ENCODE measurements at places on chromosomes 16 and 17.
A peak's percentile ranks its signal among the peaks of the same experiment; 100 is the strongest.

- no peak for DNase-seq
These were observed 364.0 kb downstream of the NPIPA8 start for GRCh38 chr16:17972460-17972943.

- DNase-seq = peak; percentile 11
These were observed at the start of gene ADGRG1 for GRCh38 chr16:57628008-57628781. Gene ADGRG1, plus strand, starts transcription at chr16:57628630. Its CDS starts 21,658 bp downstream, at chr16:57650288.

DNA sequence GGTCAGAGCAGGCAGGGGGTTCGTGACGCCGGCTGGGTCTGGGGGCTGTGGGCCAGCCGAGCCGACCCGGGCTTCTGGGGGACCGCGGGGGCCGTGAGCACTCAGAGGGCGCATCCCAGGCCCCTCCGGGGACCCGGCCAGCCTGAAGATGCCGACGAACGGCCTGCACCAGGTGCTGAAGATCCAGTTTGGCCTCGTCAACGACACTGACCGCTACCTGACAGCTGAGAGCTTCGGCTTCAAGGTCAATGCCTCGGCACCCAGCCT, 140 bp downstream of the FSCN2 start:
- no peak for DNase-seq

DNA sequence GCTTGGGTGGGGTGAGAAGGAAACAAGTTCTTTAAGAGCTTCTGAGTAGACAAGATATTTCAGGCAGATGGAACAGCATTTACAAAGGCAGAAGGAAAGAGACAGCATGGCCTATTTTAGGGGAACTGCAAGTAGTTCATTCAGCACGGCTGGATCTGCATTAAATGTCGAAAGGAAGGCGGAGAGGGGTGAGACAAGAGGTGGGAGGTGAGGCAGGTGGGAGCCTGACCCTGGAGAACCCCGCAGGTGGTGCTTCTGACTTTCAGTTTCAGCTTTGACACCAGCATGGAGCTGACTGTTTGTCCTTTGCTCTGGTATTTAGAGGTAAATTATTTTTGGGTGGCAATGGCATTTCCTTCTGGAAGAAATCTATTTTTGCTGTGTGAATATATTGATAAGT, 194.8 kb downstream of the HS3ST4 start:
- DNase-seq = no peak

DNA sequence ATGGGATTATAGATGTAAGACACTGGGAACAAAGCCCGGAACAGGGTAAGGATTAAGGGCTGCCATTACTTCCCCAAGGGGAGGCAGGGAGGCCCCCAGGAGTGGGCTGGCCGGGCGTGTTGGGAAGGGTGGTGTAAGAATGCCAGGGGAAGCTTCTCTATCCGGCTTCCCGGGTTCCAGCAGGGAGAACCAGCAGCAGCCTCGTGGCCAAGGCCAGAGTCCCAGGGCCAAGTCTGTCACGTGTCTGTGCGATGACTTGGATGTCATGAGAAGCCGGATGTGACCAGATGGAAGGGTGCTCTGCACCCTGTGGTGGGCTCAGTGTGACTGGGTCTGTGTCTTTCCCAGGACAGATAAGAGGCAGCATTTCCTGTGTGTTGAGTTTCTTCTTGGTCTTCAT, 52.1 kb downstream of the SCNN1B start:
- DNase-seq = no peak

DNA sequence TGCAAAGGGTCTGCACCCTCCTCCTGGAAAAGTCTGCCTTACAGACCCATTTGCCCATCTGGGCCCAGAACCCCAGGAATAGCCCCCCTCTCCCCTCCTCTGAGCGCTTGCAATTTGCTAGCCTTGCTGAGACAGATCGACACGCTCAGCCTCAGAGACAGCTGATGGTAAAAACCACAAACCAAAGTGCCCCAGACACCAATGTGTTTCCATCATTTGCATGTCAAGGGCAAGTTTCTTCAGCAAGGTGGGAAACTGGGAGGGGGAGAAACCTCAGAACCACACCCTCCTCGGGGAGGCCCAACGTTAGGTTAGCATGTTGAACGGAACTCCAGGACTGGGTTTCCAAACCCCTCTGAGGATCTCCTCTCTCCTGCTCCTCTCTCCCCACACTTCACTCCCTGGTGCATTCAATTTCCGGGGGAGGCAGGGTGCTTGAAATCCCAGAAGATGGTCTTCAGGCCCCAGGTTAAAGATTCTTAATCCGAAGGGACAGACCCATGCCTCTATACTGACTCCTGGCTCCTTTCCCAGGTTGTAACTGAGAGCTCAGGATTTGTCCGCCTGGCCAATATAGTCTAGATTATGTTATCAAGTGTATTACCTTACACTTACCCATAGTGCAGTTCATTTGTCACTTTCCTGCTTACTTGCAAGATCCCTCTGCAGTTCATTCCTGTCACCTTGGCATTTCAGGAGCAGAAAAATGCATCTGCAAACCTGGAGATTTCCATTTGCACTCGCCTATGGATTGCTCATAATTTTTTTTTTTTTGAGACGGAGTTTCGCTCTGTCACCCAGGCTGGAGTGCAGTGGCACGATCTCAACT, 1.3 kb upstream of the CUEDC1 start:
- no peak for DNase-seq

GRCh38 chr17:57671667-57672632, 73.1 kb downstream of the CCDC182 start:
- peak; percentile 53 for DNase-seq

DNA sequence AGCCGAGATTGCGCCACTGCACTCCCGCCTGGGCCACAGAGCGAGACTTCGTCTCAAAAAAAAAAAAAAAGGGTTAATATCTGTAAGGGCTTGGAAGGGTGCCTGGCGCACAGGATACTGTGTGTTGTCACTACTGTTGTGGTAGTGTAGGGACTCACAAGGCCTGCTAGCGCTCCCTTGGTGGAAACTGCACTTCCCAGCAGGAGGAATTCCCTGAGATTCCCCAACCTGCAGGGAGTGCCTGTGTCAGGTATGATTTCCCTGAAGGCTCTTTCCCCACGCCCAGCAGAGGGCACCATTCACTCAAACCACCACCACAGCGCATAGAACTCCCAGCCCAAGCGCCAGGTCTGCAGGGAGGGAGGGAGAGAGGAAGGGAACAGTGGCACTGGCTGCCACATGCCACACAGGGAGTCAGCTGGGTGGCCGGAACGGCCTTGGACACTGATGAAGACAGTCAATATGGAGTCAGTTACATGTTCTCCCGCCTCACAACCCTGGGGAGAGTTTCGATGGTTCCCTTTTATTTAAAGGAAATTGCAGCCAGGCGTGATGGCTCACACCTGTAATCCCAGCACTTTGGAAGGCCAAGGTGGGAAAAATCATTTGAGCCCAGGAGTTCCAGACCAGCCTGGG, 32.7 kb upstream of the CDH1 start:
- peak; percentile 30 for DNase-seq

GRCh38 chr17:8110907-8111306, 7.4 kb downstream of the ALOXE3 start:
- no peak for DNase-seq

- DNase-seq = no peak
These were observed 75.1 kb downstream of the ZNF778 start for GRCh38 chr16:89292443-89293078.

GRCh38 chr17:48051283-48051682, 3.1 kb downstream of the NFE2L1 start:
- DNase-seq = no peak

DNA sequence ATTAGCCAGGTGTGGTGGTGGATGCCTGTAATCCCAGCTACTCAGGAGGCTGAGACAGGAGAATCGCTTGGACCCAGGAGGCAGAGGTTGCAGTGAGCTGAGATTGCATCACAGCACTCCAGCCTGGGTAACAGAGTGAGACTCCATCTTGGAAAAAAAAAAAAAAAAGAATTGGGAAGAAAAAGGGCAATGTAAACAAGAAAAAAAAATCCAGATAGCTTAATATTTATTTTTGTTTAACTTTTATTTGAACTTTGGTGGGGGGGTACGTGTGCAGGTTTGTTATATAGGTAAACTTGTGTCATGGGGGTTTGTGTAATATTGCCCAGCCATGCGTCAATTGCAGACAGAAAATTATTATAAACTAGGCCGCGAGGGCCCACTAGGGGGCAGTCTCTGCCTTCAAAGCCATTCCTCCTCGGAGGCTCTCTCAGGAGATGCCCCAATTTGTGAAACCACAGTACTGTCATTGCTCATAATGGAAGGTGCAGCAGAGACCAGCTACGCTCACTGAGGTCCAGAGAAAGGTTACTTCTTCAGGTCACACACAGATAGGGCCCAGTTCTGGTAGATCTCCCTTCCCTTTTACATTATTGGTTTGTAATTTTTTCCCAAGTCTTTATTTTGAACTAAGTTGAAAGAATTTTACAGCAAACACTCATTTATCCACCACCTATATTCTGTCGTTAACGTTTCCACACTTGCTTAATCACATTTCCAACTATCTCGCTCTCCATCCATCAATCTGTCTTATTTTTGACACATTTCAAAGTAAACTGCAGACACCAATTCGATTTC, 206.2 kb downstream of the PRKCB start:
- DNase-seq = peak; percentile 63

DNA sequence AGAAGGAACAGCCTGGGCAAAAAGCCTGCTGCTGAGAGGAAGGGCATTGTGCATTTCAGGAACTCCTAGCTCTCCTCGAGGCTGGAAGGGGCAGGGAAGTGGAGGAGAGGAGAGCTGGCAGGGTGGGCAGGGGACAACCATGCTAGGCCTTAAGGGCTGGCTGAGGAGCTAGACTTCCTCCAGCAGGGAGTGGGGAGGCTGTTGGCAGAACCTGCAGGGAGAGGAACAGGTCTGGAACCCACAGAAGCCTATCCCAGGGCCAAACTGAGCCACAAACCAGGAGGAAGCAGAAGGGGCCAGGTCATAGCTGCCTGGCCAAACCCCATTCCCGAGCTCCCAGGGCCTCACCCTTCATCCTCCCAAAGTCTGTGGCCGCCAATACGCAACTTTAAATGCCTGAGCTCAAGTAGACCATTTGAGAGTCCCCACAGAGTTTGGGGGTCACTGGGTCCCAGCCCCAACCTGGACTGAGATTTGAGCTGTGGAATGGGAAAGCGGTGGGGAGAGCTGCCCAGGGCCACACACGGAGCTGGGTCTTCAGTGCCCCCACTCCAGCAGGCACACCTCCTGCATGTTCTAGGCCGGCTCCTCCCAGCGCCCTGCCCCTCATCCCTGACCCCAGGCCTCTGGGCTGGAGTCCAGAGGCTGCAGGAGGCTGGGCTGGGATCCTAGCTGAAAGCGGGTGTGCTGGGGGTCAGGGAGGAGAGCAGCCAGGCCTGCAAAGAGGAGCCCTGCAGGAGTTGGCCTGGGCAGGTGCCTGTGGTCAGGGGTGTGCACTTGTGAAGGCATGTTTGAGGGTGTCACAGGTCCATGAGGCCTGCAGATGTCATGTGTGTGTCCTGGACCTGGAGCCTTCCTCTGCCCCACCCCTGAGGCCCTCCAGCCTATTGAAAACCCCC, 4.5 kb downstream of the CDH5 start:
- DNase-seq = no peak

DNA sequence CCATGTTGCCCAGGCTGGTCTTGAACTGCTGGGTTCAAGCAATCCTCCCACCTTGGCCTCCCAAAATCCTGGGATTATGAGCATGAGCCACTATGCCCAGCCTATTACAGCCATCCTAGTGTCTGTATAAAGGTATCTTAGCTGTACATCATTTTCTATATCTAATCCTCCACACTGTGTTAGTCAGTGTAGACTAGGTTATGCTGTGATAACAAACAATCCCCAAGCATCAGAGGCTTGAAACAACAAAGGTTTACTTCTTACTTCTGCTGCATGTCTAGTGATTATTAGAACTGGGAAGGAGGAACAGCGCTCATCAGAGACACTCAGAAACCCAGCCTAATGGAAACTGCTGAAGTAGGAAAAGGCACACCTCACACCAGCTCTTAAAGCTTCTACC, 68.1 kb downstream of the ERCC4 start:
- DNase-seq = no peak

DNA sequence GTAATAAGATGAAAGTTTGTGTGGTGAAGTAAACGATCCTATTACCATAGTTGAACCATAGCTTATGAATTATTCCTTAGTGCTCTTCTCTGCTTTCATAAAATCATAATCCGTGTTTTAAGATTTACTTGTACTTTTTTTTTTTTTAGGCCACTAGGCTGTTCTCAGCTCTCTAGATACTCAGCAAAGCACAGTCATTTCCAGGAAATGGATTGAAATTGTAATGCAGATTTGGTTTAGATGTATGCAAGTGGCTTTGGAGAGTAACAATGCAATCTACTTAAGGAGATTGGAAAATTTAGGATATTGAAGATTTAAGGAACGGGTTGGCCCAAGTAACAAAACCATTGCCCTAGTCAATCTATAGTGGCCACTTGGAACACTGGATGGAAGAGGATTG, 125.1 kb downstream of the PITPNC1 start:
- DNase-seq = no peak

- no peak for DNase-seq
These were observed 7.3 kb upstream of the GAS7 start for GRCh38 chr17:10205549-10206185.

GRCh38 chr16:57622361-57623250, 5.8 kb upstream of the ADGRG1 start:
- DNase-seq = no peak

GRCh38 chr17:81096741-81097133, 61.8 kb downstream of the BAIAP2 start:
- DNase-seq = no peak

- no peak for DNase-seq
These were observed 55.9 kb downstream of the TBC1D16 start for GRCh38 chr17:79979816-79980215.

GRCh38 chr16:50050802-50051201, 15.0 kb upstream of the HEATR3 start:
- no peak for DNase-seq

DNA sequence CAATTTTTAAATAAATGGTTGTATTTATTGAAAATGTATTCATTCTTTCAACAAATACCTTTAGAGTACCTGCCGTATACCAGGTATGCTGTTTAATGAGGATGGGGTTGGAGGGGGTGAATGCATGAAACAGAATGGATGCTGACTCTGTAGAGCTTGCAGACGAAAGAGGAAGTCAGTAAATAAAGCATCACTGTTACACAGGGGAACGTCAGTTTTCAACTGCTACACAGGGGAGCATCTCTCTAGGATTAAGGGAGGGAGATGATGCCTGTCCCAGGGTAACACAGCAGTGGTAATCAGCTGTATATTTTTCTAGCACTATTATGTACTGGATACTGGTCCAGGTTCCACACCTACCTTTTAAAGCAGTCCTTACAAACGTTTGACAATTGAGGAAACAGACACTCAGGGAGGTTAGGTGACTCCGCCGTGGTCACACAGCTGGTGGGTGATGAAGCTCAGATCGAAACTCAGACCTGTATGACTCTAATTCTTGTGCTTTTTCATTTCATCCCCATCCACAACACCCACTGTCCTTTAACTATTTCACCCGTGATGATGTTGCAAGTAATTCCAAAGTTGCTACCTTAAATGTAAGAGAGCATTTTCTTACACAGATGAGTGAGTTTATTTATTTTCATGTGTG, 452.1 kb upstream of the HSBP1 start:
- no peak for DNase-seq

DNA sequence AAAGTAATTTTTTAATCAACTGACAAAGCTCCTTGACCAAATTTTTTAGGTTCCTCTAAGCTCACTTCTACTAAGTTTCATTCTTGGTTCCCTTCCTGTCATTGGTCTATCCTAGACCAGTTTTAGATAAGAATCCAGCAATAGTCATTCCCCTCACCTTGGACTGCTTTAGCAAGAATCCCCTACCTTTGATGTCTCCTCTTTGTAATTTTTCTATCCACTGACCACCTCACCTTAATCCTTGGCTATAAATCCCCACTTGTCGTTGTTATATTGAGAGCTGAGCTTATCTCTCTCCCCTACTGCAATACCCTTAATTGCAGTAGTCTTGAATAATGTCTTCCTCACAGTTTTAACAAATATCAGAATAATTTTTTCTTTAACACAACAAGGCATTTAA, 107.2 kb downstream of the USP32 start:
- no peak for DNase-seq
